Thyroid gland (tissue), 4 donors: ENCODE measurements at places on chromosomes 16 and 17.

DNA sequence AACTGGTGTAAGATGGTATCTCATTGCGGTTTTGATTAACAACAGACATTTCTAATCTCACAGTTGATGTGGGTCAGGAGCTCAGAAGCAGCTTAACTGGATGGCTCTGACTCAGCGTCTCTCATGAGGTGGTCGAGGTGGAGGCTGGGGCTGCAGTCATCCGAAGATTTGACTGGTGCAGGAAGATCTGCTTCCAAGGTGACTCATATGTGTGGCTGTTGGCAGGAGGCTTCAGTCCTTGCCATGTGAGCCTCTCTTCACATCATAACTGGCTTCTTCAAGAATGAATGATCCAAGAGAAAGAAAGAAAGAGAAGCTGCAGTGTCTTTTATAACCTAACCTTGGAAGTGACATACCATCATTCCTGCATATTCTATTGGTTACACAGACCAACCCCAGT is 376.1 kb downstream of the SEC14L1 start:
- DNase-seq: no peak

DNA sequence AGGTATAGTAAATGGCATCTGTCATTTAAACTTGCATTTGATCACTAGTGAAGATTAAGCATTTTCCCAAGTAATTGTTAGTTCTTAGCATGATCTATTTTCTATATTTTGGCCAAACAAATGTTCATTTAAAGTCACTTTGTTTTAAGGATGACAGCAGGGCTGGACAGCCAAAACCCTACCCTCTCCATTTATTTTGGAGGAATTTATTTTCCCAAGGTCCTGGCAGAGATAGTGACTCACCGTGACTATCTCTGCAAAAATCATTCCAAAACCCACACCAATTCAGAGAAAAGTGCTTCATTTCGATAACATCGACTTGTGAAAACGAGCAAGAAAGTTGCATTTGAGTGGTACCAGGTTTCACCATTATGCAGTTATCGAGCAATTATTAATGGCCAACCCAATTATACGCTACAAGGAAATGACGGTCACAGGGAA is 665 bp upstream of the AKAP1 start:
- no peak for DNase-seq

- DNase-seq: no peak
These were observed 98.4 kb downstream of the XYLT1 start for GRCh38 chr16:17372386-17372785.

- peak; percentile 66 for DNase-seq
These were observed 80.8 kb downstream of the SOCS1 start for GRCh38 chr16:11175106-11175786.

- DNase-seq: peak; percentile 30
These were observed 13.2 kb upstream of the CLUH start for GRCh38 chr17:2724784-2725164.

DNA sequence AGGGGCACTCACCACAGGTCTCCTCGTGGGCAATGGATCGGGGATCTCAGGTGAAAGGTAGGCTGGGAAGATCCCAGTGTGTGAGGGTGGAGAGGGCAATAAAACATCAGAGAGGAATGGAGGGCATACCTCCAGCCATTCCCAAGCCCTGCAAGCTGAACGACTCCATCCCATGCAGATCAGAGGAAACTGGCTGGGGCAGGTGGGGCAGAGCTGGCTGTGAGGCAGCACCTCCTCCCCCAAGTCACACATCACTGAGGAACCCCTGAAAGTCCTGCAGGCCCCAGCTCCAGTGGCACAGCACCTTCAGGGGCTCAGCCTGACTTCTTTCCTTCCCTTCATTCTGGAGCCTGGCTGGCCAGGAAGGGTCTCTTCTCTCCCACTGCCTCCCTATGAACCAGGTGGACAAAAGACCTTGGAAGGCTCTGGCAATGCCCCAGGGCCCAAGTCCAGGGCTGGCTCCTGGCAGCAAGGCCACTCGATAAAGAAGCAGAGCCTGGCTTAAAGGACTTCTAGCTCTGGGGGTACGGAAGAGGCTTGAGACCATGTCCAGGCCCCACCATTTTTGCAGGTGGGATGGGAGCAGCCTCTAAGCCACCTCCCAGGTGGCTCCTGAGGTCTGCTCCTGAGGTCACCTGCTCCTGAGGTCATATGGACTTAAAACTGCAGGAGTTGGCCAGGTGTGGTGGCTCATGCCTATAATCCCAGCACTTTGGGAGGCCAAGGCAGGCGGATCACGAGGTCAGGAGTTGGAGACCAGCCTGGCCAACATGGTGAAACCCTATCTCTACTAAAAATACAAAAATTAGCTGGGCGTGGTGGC is 13.5 kb upstream of the TMEM208 start:
- peak; percentile 33 for DNase-seq

GRCh38 chr17:38891441-38891840 is 21.6 kb downstream of the LASP1 start:
- DNase-seq: no peak

DNA sequence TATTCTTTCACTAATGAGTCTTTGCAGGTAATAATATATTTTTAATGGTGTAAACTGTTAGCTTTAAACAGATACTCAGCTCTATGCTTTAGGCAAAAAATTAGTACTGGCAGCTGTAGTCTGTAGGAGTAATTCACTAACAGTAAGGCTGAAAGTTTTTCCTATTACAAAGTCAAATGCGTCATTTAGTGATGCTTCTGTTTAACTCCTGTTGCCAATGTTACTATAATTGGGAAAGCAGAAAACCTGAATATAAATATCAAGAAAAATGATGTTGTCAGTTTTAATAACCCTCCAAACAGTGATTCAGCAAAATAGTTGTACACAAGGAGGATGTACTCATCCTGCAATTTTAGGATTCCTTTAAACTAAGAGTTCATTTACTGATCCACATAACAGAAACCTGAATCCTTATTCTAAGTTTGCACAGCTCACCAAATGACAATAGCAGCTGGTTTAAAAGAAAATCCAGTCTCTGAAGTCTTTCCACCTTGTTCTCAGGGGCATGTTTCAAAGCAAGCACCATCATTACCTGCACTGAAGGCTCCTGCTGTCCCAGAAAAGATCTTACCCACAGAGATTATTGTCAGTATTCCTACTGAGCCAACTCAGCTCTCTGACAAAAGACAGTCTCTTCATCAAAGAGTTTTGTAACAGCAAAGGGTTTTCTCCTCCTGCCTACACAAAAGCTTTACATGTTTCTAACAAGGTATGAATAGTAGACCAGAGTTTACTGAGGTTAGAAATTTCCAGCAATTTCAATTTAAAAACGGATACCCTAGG is 4.2 kb downstream of the CDR2 start:
- DNase-seq: no peak

DNA sequence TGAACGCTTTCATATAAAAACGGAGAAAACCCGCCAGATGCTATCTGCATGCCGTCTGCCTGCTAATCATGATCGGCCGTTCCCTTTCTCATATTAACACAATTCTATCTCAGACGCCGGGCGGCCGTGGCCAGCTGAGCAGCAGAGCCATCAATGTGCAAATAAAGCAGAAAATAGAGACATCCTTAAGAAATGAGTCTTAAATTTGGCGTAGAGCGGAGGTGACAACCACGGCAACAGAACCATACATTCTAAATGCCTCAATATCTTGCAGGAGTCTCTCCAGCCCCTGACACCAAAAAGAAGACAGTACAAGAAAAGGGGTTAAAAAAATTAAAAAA is 2.7 kb upstream of the IRX5 start:
- no peak for DNase-seq

- no peak for DNase-seq
These were observed 68.0 kb upstream of the SIAH1 start for GRCh38 chr16:48452991-48453760.

DNA sequence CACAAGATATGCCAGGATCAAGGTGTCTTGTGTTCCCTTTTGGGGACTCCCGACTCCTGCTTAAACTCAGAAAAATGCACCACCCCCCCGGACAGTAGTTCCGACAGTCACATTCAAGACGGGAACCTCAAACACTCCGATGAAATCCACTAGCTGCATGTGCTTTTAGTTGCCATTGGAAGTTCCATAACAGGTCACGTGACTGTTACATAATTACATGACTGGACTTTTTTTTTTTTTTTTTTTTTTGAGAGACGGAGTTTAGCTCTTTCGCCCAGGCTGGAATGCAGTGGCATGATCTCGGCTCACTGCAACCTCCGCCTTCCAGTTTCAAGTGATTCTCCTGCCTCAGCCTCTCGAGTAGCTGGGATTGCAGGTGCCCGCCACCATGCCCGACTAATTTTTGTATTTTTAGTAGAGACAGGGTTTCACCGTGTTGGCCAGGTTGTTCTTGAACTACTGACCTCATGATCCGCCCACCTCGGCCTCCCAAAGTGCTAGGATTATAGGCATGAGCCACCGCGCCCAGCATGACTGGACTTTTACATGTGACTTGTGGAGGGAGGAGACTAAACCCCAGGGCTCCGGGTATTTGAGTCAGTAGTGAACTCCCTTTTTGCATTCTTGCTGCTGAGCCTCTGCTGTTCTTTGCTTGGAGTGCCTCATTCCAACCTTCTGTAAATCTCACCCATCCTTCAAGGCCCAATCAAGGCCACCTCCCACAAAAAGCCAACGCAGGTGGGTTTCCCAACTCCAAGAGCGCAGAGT is 1.6 kb downstream of the SIRT7 start:
- no peak for DNase-seq

- DNase-seq: peak; percentile 53
These were observed 2.7 kb upstream of the HES7 start for GRCh38 chr17:8126491-8127066.

- DNase-seq: no peak
These were observed 312.7 kb upstream of the CCL2 start for GRCh38 chr17:33942414-33942813.

DNA sequence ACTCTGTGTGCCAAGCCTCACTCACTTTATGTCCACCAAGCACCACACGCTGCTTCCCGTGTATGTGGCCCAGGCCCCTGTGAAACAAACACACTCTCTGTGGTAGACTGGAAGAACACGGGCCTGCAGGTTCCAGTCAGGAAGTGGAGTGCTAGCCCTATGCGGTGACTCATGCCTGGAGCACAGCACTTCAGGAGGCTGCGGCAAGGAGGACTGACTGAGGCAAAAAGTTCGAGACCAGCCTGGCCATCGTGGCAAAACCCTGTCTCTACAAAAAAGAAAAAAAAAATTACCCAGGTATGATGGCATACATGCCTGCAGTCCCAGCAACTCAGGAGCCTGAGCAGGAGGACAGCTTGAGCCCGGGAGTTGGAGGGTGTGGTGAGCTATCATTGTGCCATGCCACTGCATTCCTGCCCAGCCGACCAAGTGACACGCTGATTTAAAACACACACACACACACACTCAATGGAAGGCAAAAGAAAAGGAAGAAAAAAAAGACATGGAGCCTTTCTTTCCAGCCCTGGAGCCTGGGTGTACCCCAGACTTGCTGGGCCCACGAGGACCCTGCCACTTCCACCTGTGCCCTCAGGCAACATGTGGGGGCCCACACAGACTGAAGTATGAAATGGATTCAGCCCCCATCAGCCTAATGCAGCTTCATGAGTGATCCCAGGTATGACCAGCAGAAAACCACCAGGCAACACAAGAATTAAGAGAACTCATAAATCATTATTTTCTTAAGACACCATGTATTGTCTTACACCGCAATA is 126.6 kb downstream of the ANKRD11 start:
- DNase-seq: peak; percentile 73

GRCh38 chr17:50348522-50349242 is 2.8 kb downstream of the XYLT2 start:
- DNase-seq: no peak

DNA sequence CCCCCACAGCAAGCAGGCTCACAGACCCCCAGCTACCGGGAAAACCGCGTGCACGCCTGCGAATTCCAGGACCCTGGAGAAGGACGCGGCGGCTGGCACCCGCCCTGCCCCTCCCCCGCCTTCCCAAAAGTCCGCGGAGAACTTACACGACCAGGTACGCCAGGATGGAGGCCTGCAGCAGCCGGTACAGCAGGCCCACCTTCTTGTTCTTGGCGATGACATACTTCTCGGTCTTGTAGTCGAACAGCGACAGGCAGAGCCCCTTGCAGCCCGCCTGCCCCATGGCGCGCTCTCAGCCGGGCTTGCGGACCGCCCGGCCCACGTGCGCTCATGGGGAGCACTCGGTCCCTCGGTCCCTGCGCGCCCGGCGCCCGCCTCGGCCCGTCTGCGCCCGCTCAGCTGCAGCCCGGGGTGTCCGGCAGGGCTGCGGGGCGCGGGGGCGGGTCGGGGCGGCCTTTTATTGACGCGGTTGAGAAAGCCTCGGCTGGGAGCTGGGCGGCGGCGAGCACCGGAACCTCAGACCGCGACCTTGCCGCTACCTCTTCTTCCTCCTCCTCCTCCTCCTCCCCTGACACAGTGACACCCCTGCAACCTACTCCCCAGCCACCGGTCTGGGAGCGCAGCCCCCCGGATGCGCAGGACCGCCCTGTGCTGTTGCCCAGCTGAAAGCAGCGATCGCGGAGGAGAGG is at the start of gene P2RX5:
Gene P2RX5 (minus strand): TSS at position 433 of the 689 bp plus-strand sequence. CDS start 150 bp downstream, at position 283.
- DNase-seq: peak; percentile 7

- no peak for DNase-seq
These were observed 47.7 kb downstream of the CFDP1 start for GRCh38 chr16:75385507-75386152.
